ENCODE measurements at places on chromosomes 7 and 10.

DNA sequence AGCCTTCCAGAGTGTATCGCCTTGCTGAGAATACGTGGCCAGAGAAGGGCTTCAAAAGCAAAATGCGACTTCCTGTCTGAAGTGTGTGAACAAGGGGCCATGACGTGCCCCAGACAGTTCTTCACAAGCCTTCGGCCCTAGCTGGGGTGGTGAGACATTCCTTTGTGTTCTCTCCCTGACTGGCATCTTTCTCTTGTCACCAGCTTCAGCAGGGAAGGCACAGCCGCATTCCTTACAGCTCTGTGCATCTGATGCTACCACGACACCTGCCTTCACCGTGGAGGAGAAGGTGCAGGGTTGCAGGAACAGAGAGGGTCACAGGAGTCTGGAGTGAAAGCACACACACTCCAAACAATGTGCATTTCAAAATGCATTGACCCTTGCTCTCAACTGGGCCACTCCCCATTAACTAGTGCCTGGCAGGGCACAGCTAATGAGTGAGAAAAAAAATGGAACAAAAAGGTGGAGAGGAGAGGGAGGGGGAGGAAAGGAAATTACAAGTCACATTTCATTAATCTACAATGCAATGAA, 93.4 kb downstream of the GPR26 start:
- no peak for DNase-seq

DNA sequence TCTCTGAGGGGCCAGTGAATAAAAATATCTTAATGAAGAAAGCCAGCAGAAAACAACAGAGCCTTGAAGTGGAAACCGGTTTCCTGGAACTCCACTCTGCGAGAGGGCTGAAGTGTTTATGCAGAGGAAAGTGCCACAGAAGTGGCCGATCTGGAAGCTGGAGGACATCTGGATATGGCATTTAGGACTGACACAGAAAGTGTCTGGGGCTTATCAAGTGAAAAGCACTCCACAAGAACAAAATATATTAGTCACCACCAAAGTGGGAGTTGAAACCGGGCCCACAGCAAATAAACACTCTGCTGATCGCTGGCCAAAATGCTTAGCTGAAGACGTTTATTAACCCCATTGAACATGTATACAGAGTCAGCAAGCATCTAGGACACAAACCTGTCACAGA, 7.8 kb downstream of the NOD1 start:
- no peak for DNase-seq

DNA sequence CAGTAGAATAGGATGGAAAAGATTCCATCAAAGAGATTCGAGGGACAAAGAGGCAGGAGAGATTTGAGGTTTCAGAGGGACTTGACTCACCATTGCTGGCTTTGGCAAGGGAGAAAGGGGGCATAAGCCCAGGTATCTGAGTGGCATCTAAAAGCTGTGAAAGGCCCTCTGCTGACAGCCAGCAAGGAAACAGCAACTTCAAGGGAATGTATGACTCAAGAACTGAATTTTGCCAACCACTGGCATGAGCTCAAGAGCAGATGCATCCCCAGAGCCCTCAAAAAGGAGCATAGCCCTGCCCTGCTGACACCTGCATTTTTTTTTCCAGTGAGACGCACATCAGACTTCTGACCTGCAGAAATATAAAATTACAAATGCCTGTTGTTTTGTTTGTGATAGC, 19.6 kb upstream of the ADAM12 start:
- DNase-seq = no peak

GRCh38 chr10:49614242-49615198, 683 bp downstream of the CHAT start:
- DNase-seq = no peak

- DNase-seq = no peak
Measured at GRCh38 chr10:128367807-128368206, 241.6 kb upstream of the MKI67 start.

DNA sequence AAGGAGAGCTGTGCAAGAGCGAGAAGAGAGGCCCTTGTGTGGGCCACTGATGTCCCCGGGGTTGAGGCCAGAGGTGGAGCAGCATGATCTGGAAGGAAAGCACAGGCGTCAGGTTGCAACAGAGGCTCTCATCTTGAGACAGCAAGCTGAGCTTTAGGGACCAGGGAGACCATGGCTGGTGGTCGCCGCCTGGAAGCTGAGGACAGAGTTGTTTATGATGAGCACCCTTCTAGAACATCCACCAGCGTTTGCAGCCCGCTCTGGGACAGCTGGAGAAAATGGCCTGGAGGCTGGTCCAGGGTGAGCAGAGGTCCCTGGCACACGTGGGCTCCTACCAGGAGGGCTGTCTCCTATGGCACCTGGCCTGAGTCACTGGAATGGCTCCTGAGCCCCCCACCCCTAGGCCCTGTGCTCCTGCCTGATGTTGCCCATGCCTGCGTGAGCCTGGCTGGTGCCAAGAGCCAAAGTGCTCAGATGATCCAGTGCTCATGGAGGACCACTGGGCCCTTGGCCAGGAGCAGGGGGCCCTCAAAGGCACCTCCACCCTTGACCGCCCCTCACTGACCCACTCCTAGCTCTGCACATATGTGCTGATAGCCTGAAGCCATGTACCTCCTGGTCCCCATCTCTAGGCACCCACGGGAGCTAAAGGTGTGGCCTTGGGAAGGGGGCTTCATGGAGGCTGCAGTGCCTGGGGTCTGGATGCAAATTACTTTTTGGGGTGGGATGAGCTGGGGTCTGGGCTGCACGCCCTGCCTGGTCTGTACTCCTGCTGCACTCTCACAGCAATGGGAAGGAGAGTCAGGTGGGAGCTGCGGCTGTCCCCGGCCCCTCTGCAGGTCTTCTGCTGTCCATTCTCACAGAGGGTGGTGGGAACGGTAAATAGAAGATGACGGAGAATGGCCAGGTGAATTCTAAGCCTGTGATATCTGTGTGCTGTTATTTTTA, 40.1 kb upstream of the RET start:
- DNase-seq = no peak

- no peak for DNase-seq
Measured at GRCh38 chr10:132862485-132863420, 76.8 kb upstream of the NKX6-2 start.

DNA sequence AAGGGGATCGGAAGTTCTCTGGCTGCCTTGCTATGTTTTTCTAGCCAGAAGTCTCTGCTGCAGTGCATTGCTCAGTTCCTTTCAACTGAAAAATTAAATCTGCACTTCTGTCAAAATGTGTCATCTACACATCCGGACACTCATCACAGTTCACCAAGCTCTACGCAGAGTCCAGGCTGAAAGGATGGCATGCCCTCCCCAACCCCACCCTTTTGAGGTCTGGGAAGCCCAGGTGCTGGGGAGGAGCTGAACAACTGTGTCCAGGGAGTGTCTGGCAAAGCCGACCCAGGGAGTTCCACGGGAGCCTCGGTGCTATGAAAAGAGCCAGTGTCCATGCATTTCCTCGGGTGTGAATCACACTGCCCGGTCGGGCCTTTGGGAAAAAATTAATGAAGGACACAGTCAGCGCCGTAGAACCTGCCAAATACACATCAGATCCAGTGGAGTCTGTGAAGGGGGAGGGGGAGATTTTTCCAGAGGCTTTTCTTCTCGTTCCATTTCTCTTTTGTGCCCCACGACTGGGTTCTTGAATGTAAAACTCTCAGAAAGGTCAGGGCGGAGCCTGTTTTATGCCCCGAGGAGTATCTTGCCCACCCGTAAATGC, 757 bp upstream of the PALS2 start:
- DNase-seq = no peak

GRCh38 chr7:141339603-141340002, 211.6 kb upstream of the AGK start:
- no peak for DNase-seq

- DNase-seq = no peak
Measured at GRCh38 chr7:80632139-80632538, 6.3 kb upstream of the CD36 start.

GRCh38 chr10:77332256-77332655, 305.4 kb downstream of the KCNMA1 start:
- no peak for DNase-seq

DNA sequence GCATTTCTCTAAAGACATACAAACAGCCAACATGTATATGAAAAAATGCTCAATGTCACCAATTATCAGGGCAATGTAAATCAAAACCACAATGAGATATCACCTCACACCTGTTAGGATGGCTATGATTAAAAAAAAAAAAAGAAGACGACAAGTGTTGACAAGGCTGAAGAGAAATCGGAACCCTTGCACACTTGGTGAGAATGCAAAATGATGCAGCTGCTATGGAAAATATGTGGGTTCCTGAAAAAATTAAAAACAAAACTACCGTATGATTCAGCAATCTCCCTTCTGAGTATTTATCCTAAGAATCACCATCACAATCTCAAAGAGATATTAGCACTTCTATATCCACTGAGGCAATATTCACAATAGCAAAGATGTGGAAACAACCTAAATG, 11.3 kb downstream of the LMBR1 start:
- no peak for DNase-seq

- DNase-seq = no peak
Measured at GRCh38 chr7:117807676-117808075, 65.6 kb downstream of the CTTNBP2 start.

- no peak for DNase-seq
Measured at GRCh38 chr7:75993689-75994387, 557 bp downstream of the TMEM120A start.

GRCh38 chr7:33457039-33457438, 327.7 kb downstream of the BBS9 start:
- no peak for DNase-seq

DNA sequence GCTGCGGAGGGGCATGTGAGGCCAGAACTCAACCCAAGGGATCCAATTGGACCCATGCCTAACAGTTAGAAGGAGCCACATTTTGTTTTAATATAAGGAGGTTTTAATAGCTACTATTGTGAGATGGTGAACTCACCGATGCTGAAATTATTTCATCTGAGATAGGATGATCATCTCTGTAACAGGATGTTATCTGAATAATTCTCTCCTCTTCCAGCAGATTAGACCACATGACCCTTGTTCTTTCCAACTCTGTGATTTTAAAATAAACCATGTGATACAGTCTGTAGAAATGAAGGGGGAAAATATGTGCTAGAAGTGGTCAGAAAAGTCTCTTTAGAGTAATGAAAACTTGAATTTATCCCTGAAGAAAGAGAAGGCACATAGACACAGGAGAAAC, 385.8 kb downstream of the LRMDA start:
- DNase-seq = no peak

DNA sequence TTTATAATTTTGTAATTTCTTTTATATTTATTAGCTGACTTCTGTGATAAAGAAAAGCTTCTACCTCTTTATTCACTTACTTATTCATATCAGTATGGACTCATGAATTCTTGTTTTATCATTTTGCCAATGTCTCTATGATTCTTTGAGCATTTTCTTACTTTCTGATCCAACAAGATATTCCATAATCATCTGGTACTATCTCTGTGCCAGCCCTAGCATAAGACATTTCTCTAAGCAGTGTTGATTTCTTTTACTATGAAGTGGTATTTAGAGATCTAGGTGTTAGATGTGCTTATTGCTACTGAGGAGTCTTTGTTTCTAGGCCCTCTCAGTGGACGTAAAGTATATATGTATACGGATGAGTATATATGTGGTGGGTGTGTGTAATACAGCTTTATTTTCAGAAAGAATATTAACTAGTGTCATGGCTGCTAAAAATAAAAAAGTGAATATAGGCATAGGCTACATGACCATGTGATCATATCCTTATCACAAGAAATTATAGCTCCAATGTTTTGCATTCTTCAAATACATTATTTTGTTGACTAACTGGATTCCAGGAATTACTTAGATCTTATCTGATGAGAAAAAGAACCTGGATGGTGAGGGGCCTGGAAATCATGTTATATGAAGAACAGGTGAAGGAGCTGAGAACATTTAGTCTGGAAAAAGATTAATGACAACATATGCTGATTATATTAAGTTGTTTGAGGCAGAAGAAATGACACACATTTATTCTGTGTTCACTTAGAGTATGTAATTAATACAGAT, 13.1 kb downstream of the PHTF2 start:
- no peak for DNase-seq

GRCh38 chr7:41886901-41887311, 184.0 kb upstream of the INHBA start:
- no peak for DNase-seq

DNA sequence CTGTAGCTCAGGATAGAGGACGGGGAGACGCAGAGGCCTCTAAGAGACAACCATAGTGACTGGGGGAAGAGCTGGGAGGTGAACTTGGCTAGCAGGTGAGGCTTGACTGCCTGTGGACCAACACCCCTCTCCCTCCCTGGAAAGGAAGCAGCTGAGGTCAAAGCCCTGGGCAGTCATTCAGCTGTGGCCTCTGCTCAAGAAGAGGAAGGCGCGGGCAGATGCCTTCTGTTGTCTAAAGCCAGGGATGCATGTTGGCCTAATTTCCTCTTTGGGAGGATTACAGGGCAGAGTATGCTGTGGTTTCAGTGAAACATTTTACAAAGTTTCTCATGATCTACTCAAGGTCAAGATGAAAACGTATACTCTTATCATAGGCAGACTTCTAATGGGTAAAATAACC, 327.1 kb downstream of the PRPF18 start:
- DNase-seq = no peak

GRCh38 chr7:129366-130221, 62.8 kb upstream of the FAM20C start:
- DNase-seq = no peak

- no peak for DNase-seq
Measured at GRCh38 chr7:44083796-44084195, 1.5 kb upstream of the POLM start.
